ENCODE measurements at places on chromosomes 2 and 18.

- DNase-seq = no peak
Observed at GRCh38 chr18:48732767-48733424, 194.1 kb downstream of the CTIF start.

DNA sequence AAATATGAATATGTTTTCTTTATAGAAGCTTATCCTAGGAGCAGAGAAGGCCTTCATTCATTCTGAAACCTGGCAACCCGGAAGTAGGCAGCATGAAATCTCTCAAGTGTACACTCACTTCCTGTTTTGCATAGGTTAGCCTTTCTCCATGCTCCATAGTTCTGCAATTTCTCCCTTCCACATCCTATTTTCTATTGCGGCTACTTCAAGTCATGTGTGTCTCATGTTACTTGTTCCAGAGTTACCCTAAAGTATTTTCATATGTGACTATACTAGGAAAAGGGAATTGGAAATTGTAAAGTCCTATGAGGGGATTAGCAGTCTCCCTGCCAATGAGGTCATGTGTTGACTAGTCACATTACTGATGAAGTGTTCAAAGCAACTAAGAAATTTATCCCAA, 320.6 kb downstream of the NCKAP5 start:
- DNase-seq = no peak

DNA sequence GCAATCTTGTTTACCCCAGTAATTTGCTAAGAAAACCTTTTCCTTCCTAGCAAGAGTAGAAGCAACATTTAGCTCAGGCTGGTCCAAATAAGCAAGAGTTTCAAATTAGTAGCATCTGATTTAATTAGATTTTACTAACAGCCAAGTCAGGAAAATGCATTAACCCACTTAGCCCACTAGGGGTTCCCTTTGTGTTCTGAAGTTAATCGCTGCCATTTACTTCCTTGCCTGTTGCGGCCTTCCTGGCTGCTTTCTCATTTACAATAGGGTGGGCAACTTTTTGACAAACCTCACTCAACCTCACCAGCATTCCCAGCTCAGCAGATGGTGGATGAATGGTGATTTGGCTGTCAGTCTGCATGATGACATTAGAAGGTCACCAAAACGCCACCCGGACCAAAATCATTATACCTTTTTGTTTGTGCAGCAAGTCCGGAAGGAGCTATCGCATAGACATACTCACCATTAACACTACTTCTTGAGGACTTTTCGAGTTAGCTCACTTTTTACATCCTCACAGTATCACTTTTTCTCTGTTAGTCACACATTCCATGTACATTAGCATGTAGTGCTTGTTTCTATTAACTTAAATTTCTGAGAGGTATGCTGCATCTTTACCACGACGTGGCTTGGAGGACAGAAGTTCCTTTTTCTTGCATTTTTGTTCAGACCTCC, 101.5 kb upstream of the SETBP1 start:
- DNase-seq = peak; percentile 31

GRCh38 chr2:173571021-173571821, 216.5 kb downstream of the CDCA7 start:
- DNase-seq = no peak

DNA sequence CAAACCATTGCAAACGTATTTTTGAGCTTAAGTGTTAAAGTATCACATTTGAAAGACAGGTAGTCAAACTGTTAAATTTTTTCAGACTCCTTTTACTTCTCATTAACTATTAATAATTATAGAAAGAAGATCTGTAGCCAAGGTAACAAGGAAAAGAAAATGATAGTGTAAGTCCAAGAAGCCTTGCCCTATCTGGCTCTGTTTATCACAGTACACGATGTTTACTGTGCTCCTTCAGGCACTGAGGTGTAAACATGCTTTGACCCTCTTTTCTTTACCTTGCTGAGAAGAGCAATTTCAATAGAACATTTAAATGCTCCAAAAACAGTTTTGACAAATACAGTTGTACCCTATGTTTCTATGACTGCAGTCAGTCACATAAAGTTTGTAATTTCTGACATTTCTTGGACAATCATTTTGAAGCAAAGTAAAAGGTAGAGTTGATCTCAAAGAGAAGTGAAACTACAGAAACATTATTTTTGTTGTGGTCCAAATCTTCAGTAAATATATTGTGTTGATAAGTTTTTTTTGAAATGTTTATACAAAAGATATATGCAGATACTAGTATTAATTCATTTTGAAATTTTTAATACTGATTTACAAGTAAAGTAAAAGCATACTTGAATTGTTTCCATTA, 152.6 kb upstream of the KYNU start:
- DNase-seq = no peak

GRCh38 chr18:12694032-12694431, 8.5 kb downstream of the CEP76 start:
- peak; percentile 29 for DNase-seq

- DNase-seq = no peak
Observed at GRCh38 chr2:152437276-152438108, 102.5 kb downstream of the FMNL2 start.

- DNase-seq = no peak
Observed at GRCh38 chr2:232925153-232925820, 55.2 kb downstream of the SNORC start.

- DNase-seq = peak; percentile 78
Observed at GRCh38 chr2:217103752-217104545, 244.1 kb upstream of the TNP1 start.

- peak; percentile 31 for DNase-seq
Observed at GRCh38 chr2:86628091-86628522, 4.4 kb upstream of the RNF103 start.

DNA sequence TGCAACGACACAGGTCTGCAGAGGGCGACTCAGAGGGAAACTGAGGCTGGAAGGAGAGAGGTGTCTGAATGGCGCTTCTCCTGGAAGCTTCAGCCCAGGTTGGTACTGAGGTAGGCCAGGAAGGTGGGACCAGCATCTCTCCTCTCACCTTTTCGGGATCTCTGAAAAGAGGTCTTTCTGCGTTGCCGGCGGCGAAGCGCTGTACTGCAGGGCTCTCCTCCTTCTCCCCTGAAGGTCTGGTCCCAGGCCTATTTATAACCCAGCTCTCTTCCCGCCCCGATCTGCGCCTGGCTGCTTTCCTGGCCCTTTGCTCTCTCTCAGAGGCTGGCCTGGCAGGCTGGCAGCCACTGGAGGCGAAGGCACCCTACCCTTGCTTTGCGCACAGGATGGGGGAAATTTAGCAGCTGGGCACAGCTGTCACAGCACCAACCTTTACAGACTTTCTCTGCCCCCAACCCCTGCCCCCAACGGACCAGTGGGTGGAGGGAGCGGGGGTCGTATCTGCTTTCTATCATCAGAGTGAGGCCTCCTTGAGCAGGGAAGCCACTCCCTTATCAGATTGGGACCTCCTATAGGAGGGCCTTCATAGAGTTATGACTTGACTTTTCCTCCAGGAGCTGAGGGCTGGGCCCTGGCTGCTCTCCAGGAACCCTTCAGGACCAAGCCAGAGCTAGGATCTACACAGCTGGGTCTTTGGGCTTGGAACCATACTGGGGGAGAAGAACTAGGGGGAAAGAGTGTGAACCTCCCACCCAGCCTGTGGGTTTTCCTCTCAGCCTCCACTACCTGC, 1.1 kb downstream of the DYSF start:
- DNase-seq = no peak

- DNase-seq = no peak
Observed at GRCh38 chr2:142954493-142954892, 77.0 kb downstream of the KYNU start.

GRCh38 chr2:66370824-66371223, 64.1 kb upstream of the MEIS1 start:
- DNase-seq = no peak

DNA sequence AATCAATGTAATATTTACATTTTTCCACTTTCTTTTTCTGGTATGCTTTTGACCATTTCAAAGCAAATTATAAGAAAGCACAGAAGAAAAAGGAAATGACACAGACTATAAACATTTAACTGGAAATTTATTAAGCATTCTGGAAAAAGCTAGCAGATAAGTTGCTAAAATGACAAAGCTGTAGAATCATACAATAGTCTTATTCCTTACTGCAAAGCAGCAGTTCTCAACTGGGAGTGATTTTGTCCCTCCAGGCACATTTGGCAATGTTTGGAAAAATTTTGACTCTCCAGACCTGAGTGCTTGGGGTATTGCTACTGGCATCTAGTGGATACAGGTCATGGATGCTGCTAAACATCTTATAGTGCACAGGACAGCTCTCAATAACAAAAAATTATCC, 75.1 kb downstream of the MBD5 start:
- no peak for DNase-seq

DNA sequence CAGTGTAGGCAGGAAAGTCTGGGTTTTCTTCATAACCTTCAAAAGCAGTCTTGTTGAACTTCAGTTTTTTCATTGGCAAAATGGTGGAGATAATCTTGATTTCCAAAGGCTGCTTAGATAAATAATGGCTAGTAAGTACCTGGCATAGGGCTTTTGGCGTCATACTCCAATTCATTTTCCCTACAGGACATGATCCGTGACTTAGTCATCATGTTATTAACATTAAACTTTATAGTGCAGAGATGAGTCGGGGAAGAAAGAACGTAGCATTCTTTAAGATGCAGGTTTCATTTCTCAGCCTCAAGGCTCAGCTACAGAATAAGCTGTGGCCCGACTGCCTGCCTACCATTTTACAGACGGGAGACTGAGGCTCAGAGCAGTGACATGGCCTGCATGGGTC, 64.0 kb downstream of the RALBP1 start:
- DNase-seq = no peak

GRCh38 chr2:239919774-239920692, 105.1 kb downstream of the NDUFA10 start:
- no peak for DNase-seq

GRCh38 chr2:167928434-167928833, 319.0 kb downstream of the STK39 start:
- DNase-seq = no peak

DNA sequence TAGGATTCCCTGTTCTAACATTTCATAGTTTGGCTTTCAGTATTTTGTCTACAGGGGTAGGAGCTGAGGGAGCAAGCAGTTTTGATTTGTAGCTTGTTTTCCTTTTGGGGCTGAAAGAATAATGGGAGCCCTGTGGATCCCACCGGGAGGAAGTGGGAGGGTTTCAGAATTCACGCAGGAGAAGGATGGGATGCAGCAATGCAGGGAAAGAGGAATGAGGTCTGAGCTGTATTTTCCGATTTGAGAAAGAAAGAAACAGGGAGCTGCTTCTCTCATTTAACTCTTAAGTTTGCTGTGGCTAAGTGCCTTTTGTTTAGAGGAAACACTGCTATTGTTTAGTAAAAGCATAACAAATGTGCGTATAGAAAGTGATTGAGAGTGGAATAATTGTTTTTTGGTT, 141.0 kb downstream of the ADCYAP1 start:
- no peak for DNase-seq

DNA sequence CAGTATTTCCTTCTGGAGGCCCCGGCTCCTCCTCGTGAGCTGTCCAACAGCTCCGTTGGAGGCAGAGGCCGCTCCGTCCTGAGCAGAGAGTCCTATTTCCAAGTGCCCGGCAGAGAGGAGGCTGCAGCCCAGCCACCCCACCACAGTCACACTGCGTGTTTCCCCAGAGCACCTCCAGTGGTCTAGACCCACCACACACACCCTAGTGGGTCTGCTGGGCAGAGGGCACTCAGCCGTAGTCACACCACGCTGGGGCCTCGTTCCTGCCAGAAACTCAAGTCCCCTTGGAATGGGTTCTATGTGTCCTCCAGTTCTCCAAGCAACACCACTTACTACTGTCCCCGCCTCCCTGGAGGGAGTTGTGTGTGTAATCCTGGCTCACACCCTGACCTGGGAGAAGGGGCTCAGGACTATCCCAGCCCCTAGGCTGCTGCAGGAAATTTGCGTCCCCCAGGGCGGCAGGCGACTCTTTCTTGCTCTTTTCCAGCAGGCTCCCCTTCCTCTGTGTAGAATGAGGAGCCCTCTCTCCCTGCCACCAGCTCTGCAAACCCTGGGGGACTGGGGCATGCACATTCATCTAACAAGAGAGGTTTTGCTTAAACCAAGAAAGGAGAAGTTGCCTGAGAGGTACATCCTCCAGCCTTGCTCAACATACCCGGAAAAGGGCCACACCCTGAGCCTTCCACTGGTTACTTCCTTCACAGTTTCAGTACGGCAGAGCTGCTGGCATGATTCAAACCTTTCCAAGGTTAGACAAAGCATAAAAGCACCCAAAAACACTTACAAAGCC, 114.1 kb downstream of the NDUFA10 start:
- no peak for DNase-seq

DNA sequence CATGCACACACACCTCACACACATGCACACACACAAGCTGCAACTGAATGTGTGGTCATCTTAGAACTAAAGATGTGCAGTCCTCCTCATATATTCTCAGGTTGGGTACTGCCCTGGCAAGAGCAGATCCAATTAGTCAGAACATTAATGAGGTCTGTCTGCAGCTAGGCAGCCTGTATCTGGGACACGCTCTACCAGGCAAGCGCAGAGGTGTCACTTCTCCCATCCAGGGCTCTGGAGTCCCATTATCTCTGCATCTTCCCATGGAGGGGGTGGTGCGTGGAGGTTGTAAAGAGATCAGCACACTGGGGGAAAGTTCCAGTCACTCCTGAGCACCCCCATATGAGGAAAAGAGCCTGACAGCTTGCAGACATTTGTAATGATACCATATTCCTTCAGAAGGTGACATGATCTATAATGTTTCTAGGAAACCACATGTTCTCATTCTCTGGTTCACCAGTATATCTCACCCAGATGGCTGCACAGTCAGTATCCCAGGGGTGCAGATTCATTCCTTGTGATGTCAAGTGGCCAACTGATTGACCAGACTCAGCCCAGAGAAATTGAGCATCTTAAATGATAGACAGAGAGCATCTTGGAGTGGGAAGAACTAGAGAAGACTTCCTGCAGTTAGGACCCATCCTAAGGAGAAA, 95.4 kb downstream of the RTN4 start:
- no peak for DNase-seq

DNA sequence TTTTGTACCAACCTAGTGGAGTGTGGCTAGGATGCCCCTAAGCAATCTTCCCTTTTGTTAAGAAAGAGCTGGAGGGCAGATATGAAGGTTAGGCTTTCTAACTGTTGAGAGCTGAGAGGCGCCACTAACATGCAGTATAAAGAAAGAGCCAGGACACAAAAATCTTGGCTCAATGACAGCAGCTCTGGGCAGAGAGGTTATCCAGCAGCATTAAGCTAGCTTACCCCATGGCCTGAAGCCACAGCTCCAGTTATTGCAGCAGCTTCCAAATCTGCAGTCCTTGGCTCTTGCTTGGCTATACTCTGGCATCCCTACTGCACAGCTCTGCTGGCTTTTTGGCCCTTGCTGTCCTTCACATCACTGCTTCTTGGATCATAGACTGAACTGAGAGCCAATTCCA, 213.4 kb downstream of the GPD2 start:
- DNase-seq = no peak

Data from kidney glomerular epithelial cell (primary cell).